Lower leg skin (tissue), 4 donors: ENCODE measurements at places on chromosomes 6 and 20.

DNA sequence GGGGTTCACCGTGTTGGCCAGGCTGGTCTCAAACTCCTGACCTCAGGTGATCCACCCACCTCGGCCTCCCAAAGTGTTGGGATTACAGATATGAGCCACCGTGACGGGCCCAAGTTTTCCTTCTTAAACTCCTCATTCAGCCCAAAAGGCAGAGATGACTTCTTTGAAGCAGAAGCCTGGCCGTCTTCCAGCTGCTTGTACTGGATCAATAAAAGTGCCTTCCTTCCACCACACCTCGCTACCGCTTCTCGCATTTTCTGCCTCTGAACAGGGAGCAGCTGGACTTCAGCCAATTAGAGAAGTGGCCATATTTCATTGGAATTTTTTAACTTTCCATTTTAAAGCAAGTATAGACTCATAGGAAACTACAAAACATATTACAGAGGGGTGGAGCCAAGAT is 241.1 kb downstream of the PREX1 start:
- DNase-seq, result no peak

DNA sequence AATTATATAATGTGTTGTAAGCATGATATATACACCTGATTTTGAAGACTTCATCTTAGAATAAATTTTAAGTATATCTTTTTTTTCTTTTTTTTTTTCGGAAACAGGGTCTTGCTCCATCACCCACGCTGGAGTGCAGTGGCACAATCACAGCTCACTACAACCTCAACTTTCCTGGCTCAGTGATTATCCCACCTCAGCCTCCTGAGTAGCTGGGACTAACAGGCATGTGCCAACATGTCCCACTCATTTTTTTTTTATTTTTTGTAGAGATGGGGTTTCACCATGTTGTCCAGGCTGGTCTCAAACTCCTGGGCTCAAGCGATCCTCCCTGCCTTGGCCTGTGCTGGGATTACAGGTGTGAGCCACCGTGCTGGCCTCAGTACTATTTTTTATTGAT is 17.1 kb downstream of the VPS52 start:
- no peak for DNase-seq

DNA sequence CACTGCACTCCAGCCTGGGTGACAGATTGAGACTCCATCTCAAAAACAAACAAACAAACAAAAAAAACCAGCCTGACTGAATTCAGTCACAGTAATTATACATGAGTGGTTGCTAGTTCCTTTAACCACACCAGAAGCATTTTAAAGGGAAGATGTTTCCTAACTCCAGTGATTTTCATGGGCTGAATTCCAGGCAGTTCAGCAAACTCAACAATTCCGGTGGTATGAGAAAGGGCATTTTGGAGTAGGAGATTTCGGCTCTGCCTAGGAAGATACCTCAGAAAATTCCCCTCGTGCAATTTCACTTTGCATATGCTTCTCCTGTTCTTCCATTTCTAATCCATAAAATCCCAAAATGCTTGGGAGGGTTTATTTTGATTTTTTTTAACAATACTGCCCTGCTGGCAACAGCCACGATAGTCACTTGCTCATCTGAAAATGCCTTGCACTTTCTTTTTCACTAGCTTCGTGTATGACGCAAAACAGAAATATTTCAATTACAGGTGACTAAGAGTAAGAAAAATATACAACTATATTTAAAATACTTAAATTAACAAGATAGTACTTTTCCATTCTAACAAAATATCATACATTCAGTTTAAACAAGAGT is 48.3 kb upstream of the IPCEF1 start:
- DNase-seq, result no peak

- DNase-seq, result no peak
These were observed 39.4 kb upstream of the SPDEF start for GRCh38 chr6:34595332-34596184.

DNA sequence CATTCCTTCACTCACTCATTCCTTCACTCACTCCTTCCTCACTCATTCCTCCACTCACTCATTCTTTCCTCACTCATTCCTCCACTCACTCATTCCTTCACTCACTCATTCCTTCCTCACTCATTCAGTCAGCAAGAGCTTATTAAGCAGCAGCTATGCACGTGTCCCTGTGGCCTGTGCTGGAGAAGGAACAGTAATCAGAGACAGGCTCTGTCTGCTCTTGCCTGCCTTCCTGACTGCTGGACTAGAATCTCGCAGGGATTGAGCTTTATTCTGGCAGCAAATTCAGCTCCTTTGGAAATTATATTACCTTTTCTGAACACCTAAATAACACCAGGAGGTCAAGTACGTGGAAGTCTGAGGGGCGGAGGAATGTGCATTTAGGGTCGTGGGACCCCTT is 138.9 kb upstream of the AGPAT4 start:
- DNase-seq, result no peak

DNA sequence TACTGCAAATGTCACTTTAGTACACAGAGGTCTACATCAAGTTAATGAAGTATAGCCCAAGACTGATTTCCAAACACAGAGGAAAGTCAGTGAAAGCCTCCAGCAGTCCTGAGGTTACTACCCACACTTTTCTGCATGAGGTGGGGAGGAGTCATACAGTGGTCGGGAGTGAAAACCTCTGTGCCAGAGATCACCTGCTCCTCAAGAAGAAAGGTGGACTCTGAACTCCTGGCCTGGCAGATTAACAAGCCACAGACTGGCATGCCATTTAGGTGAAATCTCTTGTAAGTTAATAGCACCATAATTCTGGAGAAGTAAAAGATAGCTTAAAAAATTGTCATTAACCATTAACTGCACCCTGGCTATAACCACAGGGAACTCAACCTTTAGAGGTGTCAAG is 125.0 kb upstream of the LAMP5 start:
- no peak for DNase-seq

DNA sequence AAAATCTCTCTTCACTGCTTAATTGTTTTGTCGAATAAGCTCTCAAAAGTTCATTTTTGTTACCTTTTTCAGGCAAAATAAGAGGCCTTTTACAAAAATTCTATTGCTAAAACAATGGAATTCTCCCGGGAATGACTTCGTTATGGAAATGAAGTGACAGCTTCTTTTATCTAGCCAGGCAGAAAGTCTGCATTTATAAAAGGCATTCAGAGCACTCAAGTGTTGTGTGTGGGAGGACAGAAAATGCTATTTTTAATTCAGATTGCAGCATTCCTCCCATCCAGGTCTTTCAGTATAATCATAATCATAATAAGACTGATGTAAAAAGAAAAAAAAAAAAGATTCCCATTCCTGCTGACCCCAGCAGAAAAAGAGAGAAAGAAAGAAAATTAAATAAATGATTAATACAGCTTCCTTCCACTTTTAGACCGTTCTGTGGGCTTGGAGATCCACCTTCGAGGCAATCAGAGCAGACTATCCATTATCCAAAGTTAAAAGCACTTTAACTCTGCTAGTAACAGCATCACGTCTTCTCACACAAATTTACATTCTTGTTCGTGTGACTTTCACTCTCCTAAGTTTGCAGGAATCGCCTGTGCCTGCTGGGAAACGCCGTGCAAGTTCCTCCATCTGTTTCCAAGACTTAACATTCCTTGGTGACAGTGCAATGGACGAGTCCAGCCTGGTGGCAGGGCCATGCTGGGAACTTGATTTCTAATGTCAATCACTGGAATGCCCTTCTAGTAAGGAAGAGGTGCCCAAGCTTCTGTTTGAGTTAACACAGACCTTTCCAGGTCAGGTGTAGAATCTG is 258.8 kb downstream of the GMPR start:
- no peak for DNase-seq

- no peak for DNase-seq
These were observed 1092.0 kb upstream of the MAP3K7 start for GRCh38 chr6:91678679-91679446.

DNA sequence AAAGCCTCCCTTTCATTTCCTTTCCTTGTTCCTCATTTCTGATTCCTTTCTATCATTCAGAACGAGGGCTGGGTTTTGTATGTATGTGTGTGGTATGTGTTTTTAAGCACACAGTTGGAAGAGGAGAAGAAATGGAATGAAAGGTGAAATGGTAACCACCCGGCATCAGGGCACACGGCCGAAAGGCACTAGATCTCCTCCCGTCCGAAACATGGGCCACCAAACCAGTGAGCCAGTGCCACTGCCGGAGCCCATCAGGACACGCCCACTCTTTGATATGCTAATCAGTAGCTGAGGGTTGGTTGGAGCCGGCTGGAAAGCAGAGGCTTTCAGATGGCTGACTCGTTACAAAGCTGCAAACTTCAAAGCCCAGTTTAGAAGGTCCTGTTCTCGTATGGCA is 228.6 kb upstream of the JARID2 start:
- no peak for DNase-seq

- no peak for DNase-seq
These were observed 644 bp downstream of the KIZ start for GRCh38 chr20:21126581-21126870.

- DNase-seq, result no peak
These were observed 1.6 kb upstream of the RPS12 start for GRCh38 chr6:132812756-132813172.

DNA sequence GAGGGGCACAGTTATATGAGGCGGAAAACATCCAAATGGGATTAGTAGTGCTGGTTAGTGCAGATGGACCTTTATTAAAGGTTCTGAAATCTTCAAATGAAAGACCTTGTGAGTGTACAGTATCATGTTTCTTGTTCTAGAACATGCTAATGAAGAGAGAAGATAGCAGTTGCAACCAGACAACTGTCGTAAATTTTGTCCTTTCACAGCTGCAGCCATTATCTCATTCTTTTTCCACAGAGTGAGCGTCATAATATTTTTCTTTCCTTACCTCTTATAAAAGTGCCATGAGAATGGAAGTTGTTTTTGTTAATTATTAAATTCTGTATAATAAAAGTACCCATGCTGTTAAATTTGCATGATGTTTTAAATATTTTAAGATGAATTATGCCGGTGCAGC is 4.4 kb upstream of the C6orf163 start:
- no peak for DNase-seq

- no peak for DNase-seq
These were observed 1337.7 kb downstream of the HACE1 start for GRCh38 chr6:103522045-103522444.

- no peak for DNase-seq
These were observed 8.5 kb downstream of the HSPA1B start for GRCh38 chr6:31836047-31836473.

DNA sequence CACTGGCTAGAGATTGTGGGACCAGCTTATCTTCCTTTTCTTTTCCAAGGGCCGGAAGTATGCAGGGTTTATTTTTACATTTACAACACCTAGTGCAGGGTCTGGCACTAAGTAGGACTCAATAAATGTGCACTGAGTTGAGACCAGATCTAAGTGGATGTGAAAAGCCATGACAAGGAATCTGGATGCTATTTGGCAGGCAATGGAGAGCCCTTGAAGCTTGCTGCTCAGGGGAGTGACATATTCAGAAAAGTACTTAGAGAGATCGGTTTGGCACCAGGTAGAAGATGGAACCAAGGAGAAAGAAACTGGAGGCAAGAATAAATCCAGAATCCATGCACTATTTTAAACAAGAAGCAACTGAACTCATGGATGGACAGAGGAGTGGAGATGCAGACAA is 815.8 kb downstream of the MAFB start:
- no peak for DNase-seq

DNA sequence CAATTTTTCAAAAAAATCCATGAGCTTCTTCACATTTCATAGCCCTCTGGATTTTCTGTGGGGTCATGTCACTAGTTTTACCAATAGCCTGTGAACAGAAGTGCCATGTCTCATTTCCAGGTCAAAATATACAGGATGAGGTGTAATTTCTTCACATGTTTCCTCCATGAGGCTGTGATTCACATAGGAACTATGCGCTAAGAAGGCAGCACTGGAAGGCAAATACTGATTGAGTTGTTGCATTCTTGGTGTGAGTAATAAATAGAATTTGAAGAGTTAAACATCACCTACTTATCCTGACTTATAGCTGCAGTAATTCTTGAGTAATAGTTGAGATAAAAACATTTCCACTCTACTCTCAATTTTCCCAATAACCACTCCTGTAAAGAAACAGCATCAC is 442.3 kb downstream of the HAO1 start:
- DNase-seq, result no peak

DNA sequence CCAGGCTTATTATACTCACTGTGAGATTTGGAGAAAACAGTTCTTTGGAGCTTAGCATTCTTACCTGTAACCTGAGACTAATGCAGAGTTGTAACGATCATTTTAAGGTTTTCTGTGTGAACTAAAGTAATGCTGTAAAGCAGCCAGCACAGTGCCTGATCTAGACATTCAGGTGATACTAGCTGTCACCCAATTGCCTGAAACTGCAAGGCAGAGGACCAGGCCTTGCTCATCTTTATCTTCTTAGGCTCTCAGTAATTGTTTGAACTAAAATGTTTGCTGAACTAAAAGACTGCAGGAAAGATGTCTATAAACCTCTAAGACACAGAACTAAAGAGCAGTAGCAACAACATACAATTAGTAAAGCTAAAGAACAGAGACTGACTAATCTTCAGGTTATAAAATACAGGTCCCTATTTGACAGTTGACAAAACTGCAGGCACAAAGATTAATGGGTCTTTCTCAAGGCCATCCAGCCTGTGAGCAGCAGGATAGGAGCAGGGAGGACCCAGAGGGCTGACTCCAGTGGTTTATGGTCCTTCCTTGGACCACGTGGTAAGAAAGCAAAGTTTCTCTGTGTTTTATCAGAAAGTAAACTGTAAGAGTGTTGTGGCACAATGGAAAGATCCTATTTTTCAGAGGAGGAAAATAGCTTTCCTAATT is 31.4 kb downstream of the SMLR1 start:
- no peak for DNase-seq

DNA sequence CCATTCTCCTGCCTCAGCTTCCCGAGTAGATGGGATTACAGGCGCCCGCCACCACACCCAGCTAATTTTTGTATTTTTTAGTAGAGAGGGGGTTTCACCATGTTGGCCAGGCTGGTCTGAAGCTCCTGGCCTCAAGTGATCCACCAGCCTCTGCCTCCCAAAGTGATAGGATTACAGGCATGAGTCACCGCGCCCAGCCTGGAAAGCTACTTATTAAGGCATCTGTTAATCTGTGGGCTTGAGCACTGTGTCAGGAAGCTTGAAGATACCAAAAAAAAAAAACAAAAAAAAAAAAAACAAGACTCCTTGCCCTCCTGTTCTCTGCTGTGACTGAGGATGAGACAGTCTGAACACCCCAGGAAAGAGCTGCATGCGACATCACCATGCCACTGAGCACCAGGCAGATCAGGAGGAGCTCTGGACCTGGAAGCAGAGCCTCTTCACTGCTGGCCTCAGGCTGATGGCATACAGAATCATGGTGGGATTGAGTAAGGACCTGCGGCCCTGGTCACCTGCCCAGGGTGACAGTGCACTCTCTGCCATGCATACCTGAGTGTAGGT is 166.5 kb upstream of the SNX9 start:
- DNase-seq, result no peak

DNA sequence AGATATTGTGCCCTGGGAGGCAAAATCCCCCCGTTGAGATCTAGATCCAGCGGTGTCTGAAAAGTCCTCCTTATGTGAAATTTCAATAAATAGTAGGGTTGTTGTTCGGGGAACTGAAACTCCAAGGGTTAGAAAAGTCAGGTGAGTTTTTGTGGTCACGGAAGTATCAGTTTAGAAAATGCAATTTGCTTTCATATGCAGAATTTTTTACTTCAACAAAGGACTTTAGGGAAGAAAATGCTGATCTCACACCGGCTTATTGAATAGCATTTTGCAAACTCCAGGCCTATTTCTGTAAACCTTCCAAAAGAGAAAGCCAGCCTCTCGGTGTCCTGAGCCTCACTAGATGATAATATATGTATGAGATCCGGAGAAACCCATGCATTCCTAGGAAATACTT is 254.7 kb downstream of the TSHZ2 start:
- DNase-seq, result no peak
